ENCODE measurements at places on chromosomes 5 and 9.

DNA sequence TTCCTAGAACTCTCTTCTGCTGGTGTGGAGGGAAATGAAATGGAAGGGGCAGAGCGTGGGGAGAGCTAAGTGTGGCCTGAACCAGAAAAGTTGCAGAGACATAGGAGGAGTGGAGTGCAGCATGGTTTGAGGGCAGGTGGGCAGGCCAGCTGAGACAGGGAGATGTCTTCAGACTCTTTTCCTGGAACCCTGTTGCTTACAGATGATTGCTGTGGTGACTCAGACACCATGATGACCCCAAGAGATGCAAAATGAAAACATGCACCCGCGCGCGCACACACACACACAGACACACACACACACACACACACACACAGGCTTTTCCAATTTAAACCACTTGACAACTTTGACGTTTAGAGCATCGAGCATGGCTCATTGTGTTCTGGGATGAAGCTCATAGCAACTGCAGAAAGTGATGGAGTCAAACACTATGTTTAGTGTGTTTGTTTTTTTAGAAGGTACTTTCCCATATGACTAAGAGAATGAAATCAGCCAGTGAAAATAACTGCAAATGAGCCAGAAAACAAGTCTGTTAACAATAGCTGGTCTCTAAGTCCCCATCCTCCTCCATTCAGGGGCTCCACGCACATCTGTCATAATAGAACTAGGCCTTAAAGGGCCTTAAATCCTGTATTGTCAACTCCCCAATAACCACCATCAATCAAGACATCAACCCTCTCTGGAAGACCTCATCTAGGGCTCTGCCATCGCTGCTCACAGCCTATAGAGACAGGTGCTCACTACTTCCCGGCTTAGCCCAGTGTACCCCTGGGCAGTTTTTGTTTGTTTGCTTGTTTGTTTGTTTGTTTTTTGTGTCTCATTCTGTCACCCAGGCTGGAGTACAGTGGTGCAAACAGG lies 9.6 kb downstream of the TMOD1 start:
- no peak for DNase-seq

DNA sequence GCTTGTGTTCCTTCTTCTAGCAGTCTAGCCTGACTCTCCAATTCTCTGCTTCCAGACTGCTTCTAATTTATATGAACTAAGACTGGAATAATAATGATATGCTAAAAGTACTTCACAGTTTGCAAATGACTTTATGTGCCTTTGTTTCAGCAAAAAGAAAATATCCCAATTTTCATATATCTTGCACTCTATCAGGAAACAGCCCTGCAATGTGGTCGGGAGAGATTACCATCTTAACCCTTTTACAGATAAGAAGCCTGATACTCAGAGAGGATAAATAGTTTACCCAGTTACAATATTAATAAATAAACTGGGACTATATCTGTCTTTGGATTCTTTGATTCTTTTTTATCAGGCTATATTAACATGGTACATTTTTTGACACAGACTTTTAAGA lies 126.0 kb downstream of the CDC42SE2 start:
- DNase-seq, result no peak

DNA sequence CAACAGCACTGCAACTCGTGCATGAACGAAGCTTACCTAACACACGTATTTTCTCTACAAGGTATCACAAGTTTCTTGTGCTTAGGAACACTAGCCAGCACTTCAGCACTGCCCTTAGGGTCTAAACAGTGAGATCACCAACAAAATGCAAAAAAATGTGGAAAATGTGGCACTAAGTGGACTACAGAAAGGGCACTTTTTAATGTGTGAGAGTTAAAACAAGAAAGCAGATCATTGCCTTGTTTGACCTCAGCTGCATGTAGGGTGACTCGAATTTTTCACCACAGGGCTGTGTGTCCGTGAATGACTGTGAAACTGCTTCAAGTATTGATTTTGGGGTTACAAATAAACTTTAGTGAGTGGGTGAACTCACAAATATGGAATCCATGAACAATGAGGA lies 90.5 kb downstream of the MARCHF3 start:
- no peak for DNase-seq

DNA sequence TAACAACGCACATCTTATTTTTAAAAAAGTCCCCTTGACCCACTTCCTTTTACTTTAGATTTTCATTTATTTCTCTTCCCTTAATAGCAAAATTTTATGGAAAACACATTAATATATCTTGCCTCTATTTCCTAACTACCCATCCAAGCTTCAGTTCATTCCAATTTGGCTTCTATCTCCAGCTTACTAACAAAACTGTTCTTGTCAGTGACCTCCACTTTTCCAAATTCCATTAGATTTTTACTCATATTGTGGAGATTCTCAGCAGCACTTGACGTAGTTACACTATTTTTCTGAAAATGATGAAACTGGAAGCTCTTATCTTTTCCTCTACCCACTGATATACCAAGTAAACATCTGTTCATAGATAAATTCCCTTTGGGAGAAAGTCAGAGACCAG lies 46.5 kb upstream of the ADAMTS19 start:
- no peak for DNase-seq

DNA sequence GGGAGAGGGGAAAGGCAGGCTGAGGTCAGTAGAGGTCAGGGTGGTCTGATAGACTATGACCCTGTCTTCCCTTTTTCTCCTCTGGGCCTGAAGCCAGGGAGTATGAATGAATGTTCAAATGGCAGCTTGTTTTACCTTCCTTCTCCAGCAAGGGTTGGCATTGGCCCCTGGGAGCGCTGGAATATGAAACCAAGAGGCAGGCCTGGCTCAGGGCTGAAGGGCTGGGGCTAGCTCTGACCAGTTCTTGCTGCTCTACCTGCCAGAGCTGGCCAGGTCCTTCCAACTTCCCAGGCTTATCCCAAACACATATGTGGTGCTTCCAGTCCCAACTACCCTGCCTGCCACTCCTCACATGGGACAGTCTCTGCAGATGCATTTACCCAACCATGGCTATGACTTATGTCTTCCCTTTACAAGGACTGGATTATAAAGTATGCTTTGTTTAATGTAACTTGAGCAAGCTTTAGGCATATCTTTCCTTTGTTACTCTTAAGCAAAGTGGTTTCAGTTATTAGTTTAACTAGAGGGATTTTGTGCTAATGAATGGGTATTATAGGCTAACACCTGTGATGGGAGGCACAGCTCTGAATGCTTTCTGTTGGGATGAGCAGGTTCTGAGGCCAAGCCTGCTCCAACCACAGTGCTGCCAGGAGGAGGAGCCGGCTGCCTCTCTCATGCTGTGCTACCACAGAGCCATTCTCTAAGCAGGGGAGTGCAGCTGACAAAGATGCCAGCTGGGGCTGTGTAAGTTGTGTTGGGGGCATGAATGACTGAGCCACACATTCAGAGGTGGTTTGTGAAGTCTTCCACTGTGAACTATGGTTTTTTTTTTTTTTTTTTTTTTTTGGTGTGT lies 6.1 kb downstream of the CCNI2 start:
- DNase-seq, result no peak

GRCh38 chr5:749101-749670 lies 35.3 kb downstream of the ZDHHC11B start:
- DNase-seq, result no peak

DNA sequence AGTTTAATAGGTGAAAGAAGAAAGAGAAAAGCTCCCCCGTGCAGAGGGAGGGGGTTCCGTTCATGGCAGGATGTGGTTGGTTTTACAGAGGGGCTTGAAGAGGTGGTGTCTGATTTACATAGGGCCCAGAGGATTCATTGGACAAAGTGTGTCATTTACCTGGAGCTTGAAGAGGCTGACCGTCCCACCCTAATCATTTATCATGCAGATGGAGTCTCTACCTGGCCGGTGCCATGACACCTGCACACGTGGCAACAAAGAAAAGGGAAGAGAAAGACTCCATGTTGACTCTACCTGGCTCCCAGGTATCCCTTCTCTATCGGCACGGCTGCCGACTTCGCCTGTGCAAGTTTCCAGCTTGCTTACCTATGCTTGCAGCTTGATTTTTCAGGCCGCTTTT lies 35.3 kb upstream of the PRRC2B start:
- no peak for DNase-seq

- DNase-seq, result no peak
Measured at GRCh38 chr5:109249126-109249525, 160.6 kb downstream of the PJA2 start.

DNA sequence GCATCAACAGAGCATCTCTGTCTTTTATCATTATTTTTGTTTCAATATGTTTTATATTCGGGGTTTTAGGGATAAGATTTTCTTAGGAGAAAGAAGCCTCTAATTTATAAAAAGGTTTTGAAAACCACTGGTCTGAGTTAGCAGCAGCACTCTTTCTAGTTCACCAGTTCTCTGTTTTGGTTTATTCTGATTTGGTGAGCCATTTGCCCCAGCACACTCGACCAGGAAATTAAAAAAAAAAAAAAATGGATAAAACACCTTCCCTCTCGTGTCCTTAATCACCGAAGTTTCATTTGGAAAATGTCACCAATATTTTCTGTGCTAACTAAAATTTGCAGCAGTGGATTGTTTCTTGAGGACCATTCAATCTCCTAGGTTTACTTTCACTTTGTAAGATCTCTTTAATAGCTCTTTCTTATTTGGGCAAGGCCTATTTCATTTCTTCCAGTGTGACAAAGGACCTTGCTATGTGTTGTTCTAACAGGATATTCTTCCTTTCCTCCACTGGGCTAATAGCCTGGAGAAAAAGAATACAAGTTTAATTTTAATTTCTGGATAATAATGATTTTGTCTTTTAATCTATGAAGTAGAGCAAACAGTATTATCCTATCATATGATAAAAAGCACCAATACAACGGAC lies 57.8 kb upstream of the ANXA1 start:
- DNase-seq, result no peak

GRCh38 chr9:127712371-127712770 lies 3.1 kb downstream of the PTRH1 start:
- DNase-seq, result no peak

DNA sequence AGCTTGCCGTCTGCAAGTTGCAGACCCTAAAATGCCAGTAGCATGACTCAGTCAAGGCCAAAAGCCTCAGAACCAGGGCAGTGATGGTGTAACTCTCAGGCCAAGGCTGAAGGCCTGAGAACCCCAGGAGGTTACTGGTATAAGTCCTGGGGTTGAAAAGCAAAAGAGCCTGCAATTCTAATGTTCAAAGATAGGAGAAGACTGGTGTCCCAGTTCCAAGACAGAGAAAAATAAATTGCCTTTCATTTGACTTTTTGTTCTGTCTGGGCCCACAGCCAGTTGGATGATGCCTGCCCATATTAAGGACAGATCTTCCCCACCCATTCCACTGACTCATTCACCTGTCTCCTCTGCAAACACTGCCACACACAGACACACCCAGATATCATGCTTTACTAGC lies 673.2 kb downstream of the CDH18 start:
- no peak for DNase-seq

DNA sequence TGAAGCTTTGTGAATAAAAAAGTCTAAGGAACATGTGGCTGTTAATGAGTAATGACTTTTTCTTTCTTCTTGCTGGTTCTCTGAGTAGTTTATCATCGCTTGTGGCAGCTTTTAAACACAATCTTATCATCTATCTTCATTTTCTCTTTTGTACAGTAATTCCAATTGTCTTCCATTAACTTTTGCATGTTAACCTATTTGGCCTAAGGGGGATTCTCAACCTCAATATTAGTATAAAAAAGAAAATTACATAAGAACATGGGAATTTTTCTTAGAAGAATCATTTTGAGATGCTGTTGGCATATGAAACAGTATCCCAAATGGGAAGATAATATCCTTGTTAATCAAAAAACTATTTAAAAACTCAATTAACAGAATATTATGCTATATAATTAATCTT lies 179.7 kb upstream of the GPR151 start:
- DNase-seq, result no peak

- DNase-seq, result no peak
Measured at GRCh38 chr5:136038635-136039034, 9.8 kb downstream of the TGFBI start.

GRCh38 chr5:40499007-40499406 lies 180.7 kb upstream of the PTGER4 start:
- DNase-seq, result no peak

- no peak for DNase-seq
Measured at GRCh38 chr5:83472213-83472507, 616 bp downstream of the VCAN start.

- no peak for DNase-seq
Measured at GRCh38 chr9:109730228-109730627, 49.8 kb upstream of the PALM2AKAP2 start.

DNA sequence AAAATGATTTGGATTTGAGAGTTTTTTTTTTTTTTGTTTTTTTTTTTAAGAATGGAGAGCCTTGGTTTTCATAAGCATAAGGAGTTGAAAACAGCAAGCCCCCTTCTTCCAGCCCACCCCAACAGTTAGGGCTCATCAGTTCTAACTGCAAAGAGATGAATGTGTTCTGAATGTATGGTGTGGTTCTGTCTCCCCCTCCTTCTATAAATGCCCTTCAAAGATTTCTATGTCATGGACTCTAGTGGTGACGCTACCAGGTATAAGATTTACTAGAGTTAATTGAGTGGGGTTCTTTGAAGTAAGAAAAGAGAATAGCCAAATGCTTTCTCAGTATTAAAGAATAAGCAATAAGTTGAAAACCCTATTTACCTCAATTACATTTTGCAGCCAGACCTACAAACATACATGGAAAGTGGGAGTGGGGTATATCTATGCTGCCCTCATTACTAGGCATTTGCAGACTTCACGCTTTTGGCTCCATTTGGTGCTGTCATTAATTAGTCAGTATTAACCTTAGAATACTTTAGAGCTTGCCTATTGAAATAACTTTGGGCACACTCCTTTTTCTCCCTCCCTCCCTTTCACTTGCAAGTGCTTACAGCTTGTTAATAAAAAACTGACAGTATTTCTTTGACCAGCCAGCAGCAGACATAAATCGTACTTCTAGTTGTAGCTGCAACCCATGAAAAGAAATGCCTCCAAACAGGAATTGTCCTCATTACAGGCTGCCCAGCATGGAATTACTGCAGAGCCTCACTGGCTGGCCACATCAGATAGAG lies 667.2 kb upstream of the ZNF608 start:
- no peak for DNase-seq

GRCh38 chr5:122007546-122007945 lies 45.8 kb downstream of the SRFBP1 start:
- no peak for DNase-seq

- DNase-seq, result no peak
Measured at GRCh38 chr9:13684656-13685055, 405.2 kb upstream of the MPDZ start.

GRCh38 chr9:14188011-14188410 lies 125.9 kb downstream of the NFIB start:
- no peak for DNase-seq

- DNase-seq, result no peak
Measured at GRCh38 chr5:34055667-34056066, 12.7 kb upstream of the C1QTNF3 start.

- DNase-seq, result no peak
Measured at GRCh38 chr5:51889703-51890102, 506.5 kb downstream of the ISL1 start.

GRCh38 chr5:142098931-142099330 lies 9.6 kb upstream of the NDFIP1 start:
- DNase-seq, result no peak
